ENCODE measurements at places on chromosomes 11 and 22.
A peak's percentile ranks its signal among the peaks of the same experiment; 100 is the strongest.

- no peak for DNase-seq
Observed at GRCh38 chr22:49783036-49783746, 44.5 kb downstream of the BRD1 start.

DNA sequence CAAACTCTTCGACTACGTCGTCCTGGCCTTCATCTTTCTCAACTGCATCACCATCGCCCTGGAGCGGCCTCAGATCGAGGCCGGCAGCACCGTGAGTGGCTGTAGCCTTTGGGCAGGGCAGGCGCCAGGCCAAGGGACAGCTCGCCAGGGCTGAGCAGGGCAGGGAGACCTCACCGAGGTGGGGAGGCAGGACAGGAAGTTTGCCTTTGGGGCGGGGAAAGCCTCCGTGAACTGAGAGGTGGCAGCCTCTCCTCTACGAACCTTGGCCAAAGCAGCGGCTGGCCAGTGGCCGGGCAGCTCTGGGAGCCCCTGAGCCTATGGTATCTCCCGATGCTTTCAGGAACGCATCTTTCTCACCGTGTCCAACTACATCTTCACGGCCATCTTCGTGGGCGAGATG is 93.2 kb downstream of the CACNA1I start:
- no peak for DNase-seq

DNA sequence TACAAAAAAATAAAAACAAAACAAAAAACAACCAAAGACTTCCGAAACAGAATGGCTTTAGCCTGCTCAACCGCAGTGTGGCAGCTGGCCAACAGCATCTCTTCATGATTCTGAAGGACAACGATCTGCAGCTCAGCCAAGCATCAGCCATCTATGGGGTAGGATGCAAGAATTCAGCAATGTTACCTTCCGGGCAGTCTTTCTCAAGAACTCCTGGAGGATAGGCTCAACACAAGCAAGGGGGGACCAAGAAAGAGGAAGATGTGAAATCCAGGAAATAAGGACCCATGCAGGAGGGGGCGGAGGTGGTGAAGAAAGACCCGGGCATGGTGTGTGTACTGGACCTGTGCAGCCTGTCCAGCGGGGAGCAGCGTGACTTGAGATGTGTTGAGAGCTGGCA is 3.5 kb upstream of the TSPO start:
- DNase-seq: no peak

DNA sequence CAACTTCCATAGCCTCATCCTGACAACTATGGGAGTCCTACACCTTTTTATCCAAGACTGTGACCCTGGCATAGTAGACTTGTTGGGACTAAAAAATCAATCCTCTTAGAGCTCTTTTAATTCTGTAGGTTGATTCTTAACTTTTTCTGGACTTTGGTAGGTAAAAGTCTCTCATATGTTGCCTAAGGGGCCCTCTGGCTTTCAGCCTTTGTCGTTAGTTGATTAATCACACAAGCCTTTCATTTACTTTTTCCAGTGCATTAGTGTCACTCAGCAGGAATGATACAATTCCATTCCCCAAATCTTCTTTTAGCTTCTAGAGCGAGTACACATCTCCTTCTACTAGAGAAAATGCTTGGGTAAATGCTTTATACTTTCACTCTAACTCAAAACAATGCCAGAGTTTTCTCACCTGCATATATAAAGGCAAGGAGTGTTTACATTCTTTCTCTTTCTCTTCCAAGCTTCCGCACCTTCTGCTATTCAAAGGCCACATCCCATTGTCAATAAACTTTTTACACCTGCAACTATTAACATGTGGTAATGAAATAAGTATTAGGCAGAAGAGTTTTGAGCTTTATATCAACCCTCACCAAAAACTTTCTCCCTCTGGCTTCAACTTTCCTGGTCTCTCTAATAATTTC is 516.6 kb downstream of the FAM181B start:
- DNase-seq: no peak

- no peak for DNase-seq
Observed at GRCh38 chr11:111236383-111236782, 9.1 kb upstream of the POU2AF2 start.

DNA sequence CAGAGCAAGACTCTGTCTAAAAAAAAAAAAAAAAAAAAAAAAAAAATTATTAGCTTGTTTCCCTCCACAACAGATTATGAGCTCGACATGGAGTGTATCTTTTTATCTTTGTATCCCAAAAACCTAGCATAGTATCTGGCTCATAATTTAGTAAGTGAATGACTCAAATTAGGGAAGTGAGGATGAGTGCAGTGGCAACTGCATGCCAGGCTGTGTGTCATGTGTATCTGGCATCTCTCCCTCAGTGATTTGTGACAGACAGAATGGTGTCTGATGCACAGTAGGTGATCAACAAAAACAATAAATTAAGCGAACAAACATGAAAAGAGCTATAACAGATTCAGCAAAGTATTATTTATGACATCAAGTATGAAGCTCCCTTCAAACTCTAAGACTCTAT is 7.2 kb downstream of the STK33 start:
- DNase-seq: no peak

DNA sequence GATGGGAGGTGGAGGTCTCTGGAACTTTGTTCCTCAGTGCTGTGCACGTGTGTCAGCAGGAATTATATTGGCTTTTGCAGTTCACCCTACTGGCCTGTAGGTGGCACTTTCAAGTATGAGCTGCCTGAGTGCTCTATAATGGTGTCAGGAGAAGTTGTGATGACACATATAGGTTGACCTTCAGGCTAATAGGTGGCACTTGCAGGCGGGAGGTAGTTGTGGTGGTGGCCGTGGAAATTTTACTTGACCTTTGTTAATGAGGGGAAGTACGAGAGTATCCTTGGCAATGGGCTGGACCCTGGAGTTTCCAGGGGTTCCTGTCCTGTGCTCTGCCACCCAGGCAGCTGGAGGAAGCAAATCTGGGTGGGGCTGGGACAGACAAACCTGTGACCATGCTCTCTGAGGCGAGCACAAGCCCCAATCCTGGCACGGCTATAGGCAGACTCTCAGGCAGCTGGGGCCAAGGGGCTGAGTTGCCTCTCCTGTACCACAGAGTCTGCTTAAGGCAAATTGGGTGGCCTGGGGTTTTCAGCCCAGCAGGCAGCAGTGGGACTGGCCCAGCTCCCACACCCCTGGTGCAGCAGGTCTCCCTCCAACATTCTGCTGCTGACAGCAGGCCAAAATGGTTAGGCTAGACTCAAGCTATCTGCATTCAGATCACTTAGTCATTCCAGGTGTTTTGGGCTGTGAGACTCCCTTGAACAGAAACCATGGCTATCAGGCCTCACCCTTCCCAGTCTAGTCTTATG is 147.5 kb upstream of the CTSC start:
- DNase-seq: no peak

DNA sequence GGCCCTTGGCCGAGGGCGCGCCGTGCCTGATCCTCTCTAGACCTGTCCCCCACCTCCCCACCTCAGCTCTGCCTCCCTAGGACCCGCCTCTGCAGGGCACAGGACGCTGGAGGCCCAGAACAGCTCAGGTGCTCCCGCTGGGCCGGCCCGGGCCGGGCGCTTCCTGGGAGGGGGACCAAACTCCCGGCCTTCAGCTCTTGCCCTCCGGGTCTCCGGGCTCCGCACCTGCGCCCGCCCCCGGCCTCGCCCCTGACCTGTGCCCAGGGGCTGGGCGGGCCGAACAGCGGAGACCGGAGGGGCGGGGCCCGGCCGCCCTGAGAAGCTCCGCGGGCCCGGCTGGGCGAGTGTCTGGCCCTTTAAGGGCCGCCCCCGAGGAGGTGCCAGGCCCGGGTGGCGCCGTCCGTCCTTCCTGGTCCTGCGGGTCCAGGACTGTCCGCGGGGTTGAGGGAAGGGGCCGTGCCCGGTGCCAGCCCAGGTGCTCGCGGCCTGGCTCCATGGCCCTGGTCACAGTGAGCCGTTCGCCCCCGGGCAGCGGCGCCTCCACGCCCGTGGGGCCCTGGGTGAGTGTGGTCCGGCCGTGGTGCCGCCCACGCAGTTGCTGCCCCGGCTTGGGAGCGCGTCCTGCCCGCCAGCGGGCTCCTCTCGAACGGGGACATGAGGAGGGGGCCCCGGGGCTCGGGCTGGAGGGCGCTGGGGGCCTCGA is at the start of gene SSH3:
Gene SSH3, plus strand, starts transcription at position 399 of the 703 bp plus-strand sequence. Its CDS starts 96 bp downstream, at position 495.
- peak; percentile 28 for DNase-seq

Data from nucleus accumbens (tissue), 56 donors.